DND-41 (cell line): ENCODE measurements at places on chromosomes 11 and 22.

GRCh38 chr22:38842512-38843200, 1.2 kb downstream of the NPTXR start:
- no peak for DNase-seq

DNA sequence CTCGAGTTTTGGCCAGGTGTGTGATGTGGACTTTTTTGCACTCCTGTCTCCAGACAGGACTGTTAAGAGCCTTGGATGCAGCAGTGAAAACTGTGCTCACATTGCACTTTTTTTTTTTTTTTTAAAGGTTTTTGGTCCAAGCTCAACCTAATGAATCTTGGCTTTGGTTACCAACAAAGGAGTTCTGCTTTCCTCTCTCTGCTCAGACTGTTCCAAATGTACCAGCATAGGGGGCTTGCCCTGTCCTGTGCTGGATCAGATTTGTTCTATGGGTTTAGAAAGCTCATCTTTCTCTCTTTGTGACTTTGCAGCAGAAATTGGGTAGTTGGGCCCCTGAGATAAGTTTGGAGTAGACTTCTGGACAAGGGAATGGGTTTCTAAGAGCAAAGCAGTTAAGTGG, 45.3 kb downstream of the POLD3 start:
- no peak for DNase-seq

- no peak for DNase-seq
These were observed 120.3 kb upstream of the ARHGAP20 start for GRCh38 chr11:110832539-110832938.

- DNase-seq: no peak
These were observed 373.0 kb upstream of the LARGE1 start for GRCh38 chr22:34293324-34293723.

DNA sequence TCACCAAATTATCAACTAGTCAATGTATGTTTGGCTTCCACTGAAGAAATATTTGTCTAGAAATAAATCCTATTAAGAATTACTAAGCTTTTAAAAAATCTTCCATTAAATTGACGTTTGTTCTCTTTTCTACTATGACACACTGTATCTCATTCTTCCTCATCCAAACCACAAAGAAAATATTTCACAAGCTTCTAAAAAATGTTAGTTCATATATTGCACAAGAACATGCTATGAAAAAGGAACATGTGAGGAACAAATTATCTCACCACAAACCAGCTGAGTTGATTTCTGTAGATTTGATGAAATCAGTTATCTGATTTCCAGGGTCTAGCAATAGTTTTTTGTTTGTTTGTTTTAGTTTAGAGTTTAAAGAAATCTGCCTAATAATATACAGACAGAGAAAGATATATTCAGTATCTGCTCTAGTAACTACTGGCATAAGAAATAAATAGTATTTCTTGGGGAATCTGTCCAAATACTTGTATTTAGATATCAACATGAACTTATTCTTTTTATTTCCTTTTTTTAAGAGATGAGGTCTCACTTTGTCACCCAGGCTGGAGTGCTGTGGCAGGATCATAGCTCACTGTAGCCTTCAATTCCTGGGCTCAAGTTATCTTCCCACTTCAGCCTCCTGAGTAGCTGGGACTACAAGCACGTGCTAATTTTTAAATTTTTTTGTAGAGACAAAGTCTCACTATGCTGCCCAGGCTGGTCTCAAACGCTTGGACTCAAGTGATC, 161.7 kb downstream of the ATG16L2 start:
- no peak for DNase-seq

DNA sequence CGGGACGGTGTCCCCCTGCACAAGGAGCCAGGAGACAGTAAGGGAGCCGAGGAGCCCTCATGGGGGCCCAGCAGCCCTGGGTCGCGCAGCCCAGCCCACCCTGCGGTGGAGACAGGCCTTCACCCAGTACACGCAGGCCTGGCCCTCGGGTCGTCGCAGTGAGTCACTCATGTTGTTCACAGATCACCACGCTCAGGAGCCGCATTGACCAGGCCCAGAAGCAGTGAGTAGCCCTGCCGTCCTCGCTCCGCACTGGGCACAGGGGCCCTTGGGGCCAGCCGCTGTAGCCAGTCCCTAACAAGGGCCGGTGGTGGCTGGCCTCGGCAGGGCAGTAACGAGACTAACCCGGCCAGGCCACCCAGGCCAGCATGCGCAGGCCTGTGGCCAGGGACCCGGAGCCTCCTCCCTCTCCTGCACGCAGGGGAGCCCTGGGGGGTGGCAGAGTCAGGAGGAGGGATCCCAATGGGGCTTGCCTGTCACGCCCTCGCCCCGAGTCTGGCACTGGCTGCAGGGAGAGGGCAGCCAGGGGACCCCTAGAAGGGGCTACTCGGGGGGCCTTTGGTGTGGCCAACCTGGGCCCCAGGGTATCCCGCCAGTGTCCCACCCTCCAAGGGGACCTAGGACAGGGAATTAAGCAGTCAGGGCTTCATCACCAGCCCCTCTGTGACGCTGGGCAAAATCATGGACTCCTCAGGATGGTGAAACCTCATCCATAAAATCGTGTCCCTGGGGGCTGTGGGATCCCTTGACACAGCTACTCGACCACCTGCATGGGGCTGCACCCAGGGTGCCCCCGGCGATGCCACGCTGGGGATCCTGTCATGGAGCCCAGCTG, 10.1 kb upstream of the MRPL23 start:
- DNase-seq: no peak

DNA sequence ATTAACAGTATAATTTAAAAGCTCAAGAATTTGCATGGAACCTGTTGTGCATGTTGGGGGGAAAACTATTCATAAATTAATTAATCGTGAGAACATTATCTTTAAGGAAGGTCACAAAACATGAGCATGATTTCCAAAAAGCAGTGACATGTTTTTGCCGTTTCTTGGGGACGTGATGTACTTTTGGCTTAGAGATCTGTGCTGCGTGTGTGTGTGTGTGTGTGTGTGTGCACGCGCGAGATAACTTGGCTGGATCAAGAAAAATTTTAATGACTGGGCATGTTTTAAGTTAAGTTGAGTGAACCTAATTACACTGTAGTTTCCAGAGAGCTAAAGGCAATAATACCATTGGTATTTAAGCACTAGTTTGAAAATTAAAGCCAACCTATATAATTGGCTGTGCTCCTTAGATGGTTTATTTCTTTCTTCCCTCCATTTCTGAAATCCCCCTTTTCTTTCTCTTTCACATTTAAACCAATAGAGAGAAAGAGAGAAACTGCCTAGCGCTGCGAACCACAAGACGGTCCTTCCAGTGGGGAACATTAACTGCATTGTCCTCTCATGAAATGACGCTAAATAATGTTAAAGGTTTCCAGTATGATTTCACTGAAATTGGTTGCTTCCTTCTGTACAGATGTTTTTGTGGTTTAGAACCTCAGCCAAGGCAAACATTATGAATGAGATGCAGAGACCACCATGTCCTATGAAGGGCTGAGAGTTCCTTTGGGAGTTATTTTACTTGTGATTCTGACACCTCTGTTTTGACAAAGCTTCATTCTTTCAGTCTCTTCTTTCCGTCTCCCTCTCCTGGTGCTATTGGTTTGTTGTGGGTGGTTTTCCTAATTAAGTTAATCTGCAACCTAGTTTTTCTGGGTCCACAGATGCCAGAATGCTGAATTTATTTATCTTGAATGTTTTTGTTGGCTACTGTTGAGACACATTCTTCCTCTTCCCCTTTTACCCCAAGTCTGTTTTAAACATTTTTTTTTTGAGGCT, 51.7 kb downstream of the ZBTB16 start:
- no peak for DNase-seq

- DNase-seq: no peak
These were observed 362.3 kb upstream of the KIRREL3 start for GRCh38 chr11:127362754-127363308.

GRCh38 chr22:19797086-19798002, 36.8 kb downstream of the TBX1 start:
- no peak for DNase-seq

- no peak for DNase-seq
These were observed 3.3 kb downstream of the KCNQ1OT1 start for GRCh38 chr11:2696455-2696854.

DNA sequence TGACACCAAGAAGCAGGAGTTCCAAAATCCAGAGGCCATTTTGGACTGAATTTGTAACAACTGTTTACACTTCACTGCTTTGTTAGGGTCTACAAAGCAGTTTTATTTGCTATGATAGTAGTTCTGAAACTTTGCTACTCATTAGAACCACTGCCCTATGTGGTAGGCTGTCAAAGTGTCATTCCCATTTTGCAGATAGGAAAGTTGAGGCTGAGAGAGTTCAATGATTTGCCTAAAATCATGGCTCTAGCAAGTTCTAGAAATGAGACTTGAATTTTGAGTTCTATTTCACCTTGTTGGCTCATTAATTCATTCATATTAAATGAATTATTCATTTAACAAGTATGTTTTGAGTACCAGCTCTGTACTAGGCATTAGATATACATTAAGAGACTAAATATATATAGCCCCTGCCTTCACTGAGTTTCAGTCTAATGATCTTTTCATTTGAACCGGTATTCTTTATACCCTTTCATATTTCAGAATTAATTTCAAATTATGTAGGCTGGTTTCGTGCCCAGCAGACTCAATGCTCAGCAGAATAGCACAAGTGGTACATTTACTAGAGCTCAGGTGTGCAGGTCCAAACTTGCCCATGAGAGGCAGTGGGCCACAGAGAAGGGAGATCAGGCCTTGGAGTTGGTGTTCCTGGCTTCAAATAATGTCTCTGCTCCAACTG, 93.5 kb downstream of the ME3 start:
- no peak for DNase-seq

GRCh38 chr11:97732011-97732632, 1288.6 kb upstream of the CNTN5 start:
- no peak for DNase-seq

- no peak for DNase-seq
These were observed 7.3 kb upstream of the APOA1 start for GRCh38 chr11:116844722-116845121.

GRCh38 chr22:23114721-23115020, 27.1 kb downstream of the RSPH14 start:
- no peak for DNase-seq

DNA sequence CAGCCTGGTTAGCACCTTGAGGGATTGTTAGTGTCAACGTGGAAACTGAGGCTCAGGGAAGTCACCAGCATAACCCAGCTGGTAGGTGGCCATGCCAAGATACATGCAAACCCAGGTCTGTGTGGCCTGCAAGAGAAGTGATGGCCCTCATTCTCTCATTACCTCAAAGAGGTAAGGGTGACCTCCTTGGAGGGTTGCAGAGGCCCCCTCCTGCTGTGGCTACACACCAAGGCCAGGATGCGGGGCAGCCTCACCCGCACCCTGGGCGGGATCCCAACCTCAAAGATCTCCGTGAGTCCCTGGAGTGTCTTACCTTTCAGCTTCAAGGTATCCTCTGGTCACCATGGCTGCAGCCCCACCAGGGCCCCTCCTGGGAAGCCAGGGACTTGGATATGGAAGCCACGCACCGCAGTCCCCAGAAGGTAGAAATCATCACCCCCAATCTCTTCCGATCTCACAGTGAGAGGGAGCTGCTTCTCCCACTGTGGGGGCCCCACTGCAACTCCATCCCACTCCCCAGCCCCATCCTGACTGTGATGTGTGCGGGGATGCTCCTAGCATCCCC, 95.4 kb downstream of the MORC2 start:
- no peak for DNase-seq

DNA sequence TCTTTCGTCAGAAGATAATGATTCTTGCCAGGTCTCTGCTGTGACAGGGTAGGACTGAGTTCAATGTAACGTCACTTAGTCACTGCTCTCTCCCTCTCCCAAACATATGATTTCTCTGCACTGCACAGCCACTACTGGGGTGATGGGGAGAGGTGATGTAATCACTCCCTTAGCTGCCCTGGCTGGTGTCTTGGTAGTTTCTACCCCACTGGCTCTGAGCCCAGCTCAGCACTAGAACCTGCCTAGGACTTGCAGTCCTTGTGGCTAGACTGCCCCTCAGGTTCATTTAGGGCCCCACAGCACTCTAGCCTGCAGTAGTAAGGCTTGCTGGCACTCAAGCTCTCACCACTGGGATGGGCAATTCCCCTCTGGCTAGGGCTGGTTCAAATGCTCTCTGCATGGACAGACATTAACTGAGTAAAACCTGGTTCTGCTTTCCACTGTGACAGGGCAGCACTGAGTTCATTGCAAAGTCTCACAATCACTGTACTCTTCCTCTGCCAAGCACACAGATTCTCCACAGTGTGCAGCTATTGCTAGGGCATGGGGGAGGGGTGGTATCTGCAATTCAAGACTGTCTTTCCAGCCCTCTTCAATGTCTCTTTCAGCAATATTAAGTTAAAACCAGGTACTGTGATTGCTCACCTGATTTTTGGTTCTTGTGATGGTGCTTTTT, 571.4 kb upstream of the FAT3 start:
- DNase-seq: no peak

DNA sequence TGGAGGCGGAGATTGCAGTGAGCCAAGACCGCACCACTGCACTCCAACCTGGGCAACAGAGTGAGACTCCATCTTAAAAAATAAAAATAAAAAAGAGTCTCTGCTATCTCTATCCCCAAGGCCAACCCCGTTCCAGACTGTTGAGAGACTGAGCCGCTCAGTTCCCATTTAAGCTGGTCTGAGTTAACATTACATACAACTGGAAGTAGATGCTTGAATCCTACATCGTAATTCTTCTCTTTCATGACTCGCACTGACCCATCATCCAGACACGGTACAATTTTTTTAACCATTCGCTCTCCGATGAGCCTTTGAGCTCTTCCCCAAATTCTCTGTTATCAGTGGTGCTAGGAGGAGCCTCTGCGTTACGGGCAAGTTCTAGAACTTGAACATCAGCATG, 4.9 kb upstream of the CYTH4 start:
- DNase-seq: no peak

DNA sequence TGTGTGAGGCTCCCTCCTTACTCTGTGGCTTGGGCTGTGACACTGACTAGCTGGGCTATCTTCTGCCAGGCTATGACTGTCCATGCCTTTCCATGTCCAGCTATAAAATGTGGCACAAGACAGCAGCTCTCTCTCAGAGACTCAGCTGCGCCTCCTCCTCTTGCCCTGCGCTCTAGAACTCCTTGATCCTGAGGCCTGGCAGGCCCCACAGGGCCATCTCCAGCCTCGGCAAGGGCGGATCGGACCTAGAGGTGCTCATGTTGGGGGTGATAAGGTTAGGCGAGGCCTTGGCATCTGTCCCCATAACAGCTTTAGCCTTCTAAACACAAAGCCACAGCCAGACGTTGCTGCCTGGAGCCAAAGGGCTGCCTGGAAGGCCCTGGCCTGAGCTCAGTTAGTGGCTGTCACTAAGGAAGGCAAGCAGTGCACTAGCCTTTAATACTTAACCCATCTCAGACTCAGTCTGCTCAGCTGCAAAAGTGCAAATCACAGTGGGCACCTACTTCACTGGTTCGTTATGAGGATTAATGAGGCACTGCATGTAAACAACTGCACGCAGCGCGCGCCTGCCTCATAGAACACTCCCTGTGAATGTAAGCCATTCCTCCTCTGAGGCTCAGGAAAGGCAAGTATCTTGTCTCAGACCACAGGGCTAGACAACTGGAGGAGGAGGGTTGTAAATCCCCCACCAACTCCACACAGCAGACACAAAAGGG, 1.2 kb downstream of the GUCD1 start:
- no peak for DNase-seq

GRCh38 chr22:20995329-20996030, 6.4 kb downstream of the THAP7 start:
- DNase-seq: no peak
